Glomerular endothelial cell (primary cell): ENCODE measurements at places on chromosomes 3 and 15.

DNA sequence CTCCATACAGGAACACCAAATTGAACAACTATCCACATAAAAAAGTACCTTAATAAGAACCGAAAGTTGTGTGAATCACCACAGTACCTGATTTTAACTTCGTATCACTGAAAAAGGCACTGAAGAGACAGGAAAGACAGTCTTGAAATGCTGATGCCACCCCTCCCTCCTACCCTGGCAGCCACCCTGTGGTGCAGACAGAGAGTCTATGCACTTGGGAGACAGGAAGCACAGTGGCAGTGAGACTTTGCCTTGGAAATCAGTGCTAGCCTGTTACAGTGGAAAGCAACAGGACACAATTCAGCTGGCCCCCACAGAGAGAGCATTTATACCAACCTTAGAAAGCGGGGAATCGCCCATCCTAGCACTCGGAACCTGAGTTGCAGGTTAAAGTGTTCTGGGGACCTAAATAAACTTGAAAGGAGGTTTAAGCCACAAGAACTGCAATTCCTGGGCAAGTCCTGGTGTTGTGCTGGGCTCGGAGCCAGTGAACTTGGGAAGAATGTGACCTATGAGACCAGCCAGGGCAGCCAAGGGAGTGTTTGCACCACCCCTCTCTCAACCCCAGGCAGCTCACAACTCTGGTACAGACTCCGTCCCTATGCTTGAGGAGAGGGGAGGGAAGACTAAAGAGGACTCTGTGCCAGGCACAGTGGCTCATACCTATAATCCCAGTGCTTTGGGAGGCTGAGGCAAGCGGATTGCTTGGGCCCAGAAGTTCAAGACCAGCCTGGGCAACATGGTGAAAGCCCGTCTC, 240.1 kb downstream of the ISL2 start:
- DNase-seq: peak; percentile 2

DNA sequence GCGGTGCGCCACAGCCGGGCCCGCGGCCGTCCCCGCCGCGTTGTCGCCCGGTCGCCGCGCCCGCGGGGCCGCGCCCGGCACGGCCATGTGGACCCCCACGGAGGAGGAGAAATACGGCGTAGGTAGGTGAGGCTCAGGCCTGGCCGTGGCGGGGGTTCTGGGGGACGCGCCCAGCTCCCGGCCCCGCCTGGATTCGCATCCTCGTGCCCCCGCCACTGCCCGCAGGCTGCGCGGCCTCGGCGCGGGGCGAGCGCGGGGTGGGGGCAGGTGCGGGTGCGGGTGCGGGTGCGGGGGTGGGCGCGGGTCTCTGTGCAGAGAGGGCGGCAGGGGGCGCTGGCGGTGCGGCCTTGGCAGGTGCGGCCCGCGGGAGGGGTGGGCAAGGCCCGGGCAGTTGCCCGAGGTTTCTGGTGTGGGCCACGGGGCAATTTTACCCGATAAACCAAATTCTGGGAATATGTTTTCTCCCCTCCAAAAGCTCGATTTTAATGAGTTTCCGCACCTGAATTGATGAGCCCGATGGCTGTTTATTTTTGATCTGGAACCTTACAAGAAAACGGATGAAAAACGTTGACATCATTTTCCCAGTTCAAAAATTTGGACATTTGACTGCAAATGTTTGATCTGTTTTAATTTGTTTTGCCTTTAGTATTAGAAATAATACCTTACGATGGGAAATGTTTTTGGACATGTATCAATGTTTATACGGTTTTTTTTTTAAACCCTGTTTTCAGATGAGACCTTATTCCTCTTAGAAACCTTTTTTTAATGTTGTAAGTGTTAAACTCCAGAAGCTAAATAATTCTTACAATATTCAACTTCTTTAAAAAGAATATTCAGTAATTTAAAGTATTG, 678 bp downstream of the DOCK3 start:
- no peak for DNase-seq

DNA sequence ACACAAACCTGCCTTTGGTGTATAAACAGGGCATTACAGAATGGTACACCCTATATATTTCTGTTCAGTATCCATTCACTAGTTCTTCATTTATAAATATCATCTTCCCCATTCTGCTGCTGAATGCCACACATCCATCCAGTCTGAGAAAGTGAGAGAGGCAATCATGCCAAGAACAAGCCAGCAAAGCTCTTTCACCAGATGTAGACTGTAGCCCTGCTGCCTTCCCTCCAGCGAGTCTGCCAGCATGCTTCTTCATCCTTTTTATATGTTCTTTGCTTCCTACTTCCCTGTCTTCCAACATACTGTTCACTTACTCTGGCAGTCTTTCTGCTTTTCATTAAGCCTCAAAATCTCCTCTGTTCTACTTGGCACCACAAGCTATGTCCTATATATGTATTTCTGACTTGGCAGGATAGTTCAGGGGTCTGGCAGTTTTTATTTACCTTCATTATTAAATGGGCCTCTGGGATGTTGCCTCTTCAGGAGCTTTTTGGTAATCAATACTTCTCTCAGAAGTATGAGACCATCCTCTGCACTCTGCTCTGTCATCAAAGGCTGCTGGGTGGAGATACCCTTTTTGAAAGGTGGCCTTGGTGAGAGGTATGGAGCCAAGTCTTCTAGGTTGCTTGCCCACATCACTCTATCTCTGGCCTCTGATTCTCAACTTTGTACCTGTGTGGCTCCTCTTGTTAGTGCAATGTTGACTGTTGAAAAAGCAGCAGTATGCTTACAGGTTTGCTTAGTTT, 48.6 kb downstream of the CHP1 start:
- DNase-seq: no peak

DNA sequence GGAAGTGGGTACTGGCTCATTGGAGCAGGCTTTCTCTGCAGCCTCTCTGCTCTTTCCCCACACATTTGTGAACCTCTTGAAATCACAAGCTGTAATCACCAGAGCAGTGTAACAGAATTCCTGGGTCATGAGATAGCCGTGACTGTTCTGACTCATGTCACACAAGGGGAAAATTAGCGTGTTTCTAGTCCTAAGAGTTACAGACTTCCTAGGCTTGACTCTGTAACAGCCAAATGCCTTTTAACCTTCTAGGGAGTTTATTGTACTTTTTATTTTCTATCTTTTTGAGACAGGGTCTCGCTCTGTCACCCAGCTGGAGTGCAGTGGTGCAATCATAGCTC, 54.7 kb upstream of the TRAK1 start:
- no peak for DNase-seq

GRCh38 chr3:57903124-57903890, 104.9 kb upstream of the FLNB start:
- no peak for DNase-seq

- no peak for DNase-seq
These were observed 631 bp downstream of the UBR1 start for GRCh38 chr15:43105077-43105736.

DNA sequence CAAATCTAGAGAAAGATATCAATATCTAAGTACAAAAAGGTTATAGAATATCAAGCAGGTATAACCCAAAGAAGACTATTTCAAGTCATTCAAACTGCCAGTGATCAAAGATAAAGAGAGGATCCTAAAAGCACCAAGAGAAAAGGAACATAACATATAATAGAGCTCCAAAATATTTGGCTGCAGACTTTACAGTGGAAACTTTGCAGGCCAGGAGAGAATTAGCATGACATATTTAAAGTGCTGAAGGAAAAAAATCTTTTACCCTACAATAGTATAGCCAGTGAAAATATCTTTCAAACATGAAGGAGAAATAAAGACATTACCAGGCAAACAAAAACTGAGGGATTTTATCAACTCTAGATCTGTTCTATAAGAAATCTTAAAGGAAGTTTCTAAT, 254.3 kb upstream of the ARHGEF26 start:
- no peak for DNase-seq

- DNase-seq: no peak
These were observed 691.2 kb downstream of the TBL1XR1 start for GRCh38 chr3:176505878-176506621.

- DNase-seq: no peak
These were observed 164.5 kb downstream of the TNIK start for GRCh38 chr3:171295484-171296373.
